ENCODE measurements at places on chromosomes 5 and 9.

- no peak for DNase-seq
Observed at GRCh38 chr5:115770466-115770865, 46.0 kb downstream of the CDO1 start.

- no peak for DNase-seq
Observed at GRCh38 chr9:26650325-26650724, 242.3 kb downstream of the CAAP1 start.

DNA sequence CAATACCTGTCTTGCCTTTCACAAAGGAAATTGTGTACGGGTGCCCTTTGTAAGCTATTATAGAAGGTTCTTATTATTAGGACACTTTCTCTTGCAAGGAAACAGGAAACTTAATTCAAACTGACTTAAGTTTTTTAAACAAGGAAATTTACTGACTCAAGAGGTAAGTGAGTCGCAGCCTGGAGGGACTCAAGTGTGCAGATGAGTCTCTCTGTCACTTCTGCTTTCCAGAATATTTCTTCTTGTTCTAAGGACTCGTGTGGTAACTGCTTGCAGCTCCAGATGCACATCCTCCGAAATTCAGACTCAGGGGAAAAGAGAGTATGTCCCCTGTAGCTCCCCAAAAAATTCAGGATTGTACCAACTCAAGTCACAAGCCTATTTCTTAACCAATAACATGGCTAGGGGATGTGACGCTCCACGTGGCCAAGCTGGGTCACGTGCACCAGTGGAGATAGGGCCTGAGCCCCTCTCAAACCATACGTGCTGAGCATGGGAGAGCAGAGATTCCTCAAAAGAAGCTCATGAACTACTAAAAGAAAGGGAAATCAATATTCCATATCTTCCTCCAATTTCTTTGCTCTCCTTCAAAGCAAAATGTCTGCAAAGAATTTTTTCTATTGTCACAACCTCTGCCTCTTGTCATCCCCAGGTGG, 49.2 kb upstream of the ERCC6L2 start:
- no peak for DNase-seq

DNA sequence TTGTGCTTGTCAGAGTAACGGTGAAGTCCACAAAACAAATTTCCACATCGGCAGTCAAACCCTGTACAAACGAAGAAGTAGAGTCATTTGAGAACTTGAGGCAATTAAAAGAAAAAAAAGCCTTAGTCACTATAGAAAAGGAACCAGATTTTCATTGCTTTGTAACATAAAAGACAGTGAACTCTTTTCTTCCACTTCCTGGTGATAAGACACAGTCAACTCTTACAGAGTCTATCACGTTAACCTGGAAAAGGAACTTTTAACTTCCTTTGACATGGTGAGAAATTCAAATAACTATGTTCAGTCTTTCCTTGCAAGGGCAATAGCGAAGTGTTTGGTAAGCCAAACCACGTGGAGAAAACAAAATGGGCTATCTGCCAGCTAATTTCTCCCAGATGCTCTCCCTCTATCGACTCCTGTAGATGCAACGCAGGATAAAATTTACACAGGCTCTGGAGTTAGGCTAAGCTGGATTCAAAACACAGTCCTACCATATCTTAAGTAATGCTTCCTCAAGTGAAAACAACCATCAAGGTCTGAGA, 8.9 kb downstream of the ZFAND5 start:
- DNase-seq = no peak

DNA sequence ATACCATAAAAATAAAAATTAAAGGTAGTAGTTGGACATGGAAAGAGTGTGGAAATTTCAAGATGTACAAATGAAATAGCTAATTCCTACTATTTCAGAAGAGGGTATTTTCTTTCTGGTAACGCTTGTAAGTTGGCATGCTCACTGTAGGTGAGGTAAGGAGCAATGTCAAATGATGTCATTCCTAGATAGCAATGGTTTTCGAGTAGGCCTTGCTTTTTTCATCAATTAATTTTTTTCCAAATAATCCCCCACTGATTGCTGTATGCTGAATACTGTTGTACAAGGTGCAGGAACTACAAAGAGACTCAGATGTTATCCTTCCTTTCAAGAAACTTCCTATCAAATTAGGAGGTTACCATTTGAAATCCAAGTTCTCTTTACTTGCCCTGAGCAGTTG, 928 bp upstream of the SELENOP start:
- DNase-seq = no peak

DNA sequence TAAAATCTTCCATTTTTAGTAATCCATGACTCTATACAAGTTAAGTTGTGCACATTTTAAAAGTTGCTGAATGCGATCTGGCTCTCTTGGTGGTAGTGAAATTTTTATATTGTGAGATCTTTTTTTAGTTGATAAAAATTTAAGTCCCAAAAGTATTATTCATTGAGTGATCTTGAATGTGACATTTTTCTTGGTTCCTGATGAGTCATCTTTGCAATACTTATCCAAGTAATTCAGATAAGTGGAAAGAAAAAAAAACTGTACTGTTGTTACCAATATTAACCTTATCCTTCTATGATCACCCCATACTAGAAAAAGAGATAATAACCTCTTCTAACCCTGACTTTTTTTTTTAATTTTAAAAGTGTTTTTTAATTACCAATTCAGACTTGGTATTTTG, 601.3 kb downstream of the PSAT1 start:
- no peak for DNase-seq

Data from stimulated activated CD8-positive, alpha-beta memory T cell treated with anti-CD3 and anti-CD28 coated beads, Interleukin-15, amount 100 ng/mL, for 4 hours (primary cell).